ENCODE measurements at places on chromosomes 5 and 9.

DNA sequence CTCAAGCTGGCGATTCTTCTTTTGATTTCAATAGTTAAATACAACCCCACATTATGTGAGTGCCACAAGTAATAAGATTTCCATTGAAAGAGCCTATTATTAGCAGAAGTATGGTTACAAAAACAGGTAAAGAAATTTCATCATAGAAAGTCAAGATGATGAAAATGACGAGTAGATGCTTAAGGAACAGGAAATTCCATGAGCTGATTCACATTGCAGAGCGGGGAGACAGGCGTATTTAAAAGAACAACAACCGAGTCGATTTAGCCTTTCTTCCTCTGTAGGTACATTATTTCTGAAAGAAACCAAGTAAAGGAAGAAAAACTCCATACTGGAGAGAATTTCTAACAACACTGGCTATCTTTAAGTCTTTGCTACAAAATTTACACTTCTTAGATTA is 310.4 kb downstream of the SLF1 start:
- DNase-seq = no peak

DNA sequence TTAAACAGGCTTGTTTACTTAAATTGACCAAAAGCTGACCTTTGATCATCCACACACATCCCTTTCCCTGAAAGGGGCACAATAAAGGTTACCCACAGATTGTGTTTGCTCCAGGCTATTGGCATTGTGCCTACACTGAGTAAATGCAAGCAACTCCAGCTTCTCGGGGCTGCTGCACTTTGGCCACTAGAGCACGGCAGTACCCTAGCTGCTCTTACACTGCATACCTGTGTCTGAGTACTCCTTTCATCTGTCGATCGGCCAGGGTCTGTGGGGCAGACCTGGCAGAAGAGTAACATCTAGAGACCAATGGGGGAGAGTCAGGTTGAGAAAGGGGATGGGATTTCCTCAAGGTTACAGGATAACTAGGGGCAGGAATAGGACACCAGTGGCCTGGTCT is 281.9 kb upstream of the NMUR2 start:
- DNase-seq = no peak

DNA sequence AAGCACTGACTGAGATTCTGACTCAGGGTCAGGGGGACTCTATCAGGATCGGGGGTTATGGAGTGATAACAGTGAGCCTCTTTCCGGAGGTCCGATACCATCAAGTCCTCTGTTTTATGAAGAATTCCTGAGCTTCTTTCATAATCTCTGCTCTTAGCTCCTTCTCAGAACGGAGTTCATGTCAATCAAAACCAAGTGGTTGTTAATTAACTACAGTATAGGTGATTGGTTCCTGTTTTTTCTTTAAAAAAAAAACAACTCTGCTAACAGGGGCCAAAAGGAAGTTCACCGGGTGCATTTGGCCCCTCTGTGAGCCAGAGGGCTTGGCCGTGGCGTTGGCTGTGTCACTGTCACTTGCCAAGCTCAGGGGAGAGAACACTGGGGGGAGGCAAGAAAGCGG is 4.0 kb downstream of the GFI1B start:
- no peak for DNase-seq

DNA sequence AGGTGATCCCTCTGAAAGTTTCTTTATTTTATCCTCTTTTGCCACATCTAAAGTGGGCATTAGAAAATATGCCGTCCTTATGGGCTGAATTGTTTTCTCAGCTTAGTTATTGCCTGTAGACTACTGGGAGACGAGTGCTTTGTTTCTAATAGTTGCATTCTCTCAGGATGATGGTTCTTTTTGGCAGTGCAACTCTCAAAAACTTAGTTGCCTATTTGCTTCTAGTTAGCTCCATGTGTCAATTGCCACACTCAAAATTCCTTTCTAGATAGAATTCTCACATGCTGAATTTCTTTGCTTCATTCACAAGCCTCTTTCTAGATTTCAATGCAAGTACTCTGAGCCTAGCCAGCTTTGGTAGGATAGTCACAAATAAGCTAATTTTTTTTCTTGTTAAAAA is 155.5 kb downstream of the FGF10 start:
- DNase-seq = no peak

- peak; percentile 28 for DNase-seq
Measured at GRCh38 chr5:116137544-116138378, 52.9 kb downstream of the COMMD10 start.

- DNase-seq = no peak
Measured at GRCh38 chr5:55603922-55604321, 69.2 kb upstream of the PLPP1 start.

GRCh38 chr9:84563691-84564090 is 105.8 kb upstream of the NTRK2 start:
- DNase-seq = no peak

DNA sequence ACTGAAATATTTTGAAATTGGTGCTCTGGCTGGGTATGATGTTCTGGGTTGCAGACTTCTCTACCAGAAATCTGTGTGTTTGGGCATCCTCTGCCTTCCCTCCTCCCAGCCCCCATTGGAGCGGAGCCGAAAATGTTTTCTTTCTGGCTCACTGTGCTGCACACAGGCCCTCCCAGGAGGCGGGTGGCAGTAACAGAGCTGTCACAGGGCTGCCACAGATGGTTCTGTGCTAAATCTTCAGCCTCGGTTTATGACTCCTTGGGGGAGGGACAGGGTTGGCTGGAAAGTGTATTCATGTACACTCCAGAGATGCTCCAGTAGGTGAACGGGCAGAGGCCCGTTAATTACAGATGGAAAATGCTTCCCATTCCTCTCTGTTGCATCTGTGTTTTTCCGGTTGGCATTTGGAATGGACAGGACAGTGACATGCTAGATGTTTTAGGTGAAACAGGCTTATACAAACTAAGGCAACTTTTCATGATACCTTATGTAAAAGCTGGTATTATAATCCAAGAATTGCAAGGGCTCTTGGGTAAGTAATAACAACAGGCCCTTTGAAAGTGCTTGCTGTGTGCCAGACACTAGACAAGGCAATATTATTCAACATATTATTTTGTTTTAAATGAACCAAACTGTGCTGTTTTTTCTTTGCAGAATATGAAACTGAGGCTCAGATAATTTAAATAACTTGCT is 180.2 kb downstream of the ADCY2 start:
- DNase-seq = no peak

GRCh38 chr9:128025736-128026135 is 41.4 kb downstream of the NAIF1 start:
- no peak for DNase-seq

- no peak for DNase-seq
Measured at GRCh38 chr9:75429531-75430475, 341.5 kb downstream of the OSTF1 start.

GRCh38 chr9:95808011-95808410 is 67.5 kb upstream of the ERCC6L2 start:
- no peak for DNase-seq

GRCh38 chr5:143045062-143045461 is 274.9 kb downstream of the ARHGAP26 start:
- DNase-seq = no peak

- DNase-seq = no peak
Measured at GRCh38 chr5:146877178-146877681, 1.3 kb downstream of the PPP2R2B start.

DNA sequence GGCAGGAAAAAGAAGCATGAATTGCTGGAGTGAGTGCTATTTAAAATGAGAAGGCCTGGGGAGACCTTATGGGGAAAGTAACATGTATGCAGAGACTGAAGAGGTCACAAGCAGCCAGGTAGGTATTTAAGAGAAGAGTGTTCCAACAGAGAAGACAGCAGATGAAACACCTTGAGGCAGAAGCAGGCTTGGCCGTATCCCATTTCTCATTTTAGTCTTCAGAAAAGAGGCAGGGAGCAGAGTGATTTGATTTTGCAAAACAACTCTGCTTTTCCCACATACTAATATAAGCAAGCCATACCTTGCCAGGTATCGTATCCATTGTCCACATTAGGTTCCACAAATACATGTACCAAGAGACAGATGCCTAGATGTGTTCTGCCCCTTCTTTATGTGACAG is 244.3 kb downstream of the ASTN2 start:
- DNase-seq = no peak

GRCh38 chr9:131669269-131670157 is 70.4 kb downstream of the RAPGEF1 start:
- DNase-seq = peak; percentile 17

- no peak for DNase-seq
Measured at GRCh38 chr5:146059460-146060220, 45.7 kb downstream of the PLAC8L1 start.

- DNase-seq = no peak
Measured at GRCh38 chr5:103801681-103802080, 239.1 kb upstream of the NUDT12 start.

- DNase-seq = no peak
Measured at GRCh38 chr5:149528281-149529060, 22.8 kb downstream of the CSNK1A1 start.

DNA sequence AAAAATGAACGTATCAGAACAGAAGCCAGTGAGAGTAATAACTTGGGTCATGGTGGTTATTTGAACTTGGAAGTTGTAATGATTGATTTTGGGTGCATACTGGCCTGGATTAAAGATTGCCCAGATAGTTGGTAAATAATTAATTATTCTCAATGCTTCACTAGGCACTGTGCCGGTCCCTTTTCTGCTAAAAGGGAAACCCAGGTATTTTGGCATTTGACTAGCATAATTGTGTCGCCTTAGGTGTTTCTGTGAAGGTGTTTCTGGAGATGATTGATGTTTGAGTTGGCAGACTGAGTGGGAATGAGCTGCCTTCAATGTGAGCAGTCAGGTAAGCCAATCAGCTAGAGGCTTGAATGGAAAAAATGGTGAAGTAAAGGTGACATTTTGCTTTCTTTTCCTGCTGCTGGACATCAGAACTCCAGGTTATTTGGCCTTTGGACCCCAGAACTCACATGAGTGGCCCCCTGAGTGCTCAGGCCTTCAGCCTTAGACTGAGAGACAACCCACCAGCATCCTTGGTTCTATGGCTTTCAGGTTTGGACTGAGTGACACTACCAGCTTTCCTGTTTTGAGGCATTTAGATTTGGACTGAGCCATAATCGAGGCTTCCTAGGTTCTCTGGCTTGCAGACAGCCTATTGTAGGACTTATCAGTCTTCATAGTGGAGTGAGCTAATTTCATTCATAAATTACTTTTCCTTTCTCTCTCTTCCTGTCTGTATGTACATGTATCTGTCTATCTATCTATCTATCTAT is 120.7 kb upstream of the PAPPA start:
- no peak for DNase-seq

- DNase-seq = no peak
Measured at GRCh38 chr5:112077180-112077579, 320.2 kb upstream of the NREP start.

- no peak for DNase-seq
Measured at GRCh38 chr5:169511708-169512107, 71.9 kb upstream of the SPDL1 start.

DNA sequence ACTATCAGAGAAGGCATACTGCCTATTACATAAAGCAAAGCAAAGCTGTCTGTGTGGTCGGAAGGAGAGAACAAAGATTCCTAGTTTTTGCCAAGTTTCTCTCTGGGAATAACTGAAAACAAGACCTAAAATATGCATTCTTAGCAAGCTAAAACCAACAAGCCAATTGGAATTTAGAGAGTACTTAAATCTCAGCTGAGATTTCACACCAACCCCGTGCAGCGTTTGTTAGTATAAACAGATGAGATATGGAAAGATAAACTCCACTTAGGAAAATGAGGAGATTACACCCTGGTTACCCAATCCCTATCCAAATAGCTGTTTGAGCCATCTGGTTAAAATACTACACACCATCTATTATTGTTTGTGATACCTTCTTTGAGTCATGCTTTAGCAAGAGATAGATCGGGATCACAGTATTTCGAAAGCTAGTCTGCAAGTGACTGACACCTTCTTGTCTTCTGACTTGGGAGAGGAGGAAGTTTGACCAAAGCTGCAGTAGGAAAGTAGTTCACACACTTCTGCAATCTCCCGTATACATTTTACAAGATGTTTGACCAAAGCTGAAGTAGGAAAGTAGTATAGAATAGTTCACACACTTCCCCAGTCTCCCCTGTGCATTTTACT is 18.2 kb downstream of the FAF2 start:
- DNase-seq = no peak

DNA sequence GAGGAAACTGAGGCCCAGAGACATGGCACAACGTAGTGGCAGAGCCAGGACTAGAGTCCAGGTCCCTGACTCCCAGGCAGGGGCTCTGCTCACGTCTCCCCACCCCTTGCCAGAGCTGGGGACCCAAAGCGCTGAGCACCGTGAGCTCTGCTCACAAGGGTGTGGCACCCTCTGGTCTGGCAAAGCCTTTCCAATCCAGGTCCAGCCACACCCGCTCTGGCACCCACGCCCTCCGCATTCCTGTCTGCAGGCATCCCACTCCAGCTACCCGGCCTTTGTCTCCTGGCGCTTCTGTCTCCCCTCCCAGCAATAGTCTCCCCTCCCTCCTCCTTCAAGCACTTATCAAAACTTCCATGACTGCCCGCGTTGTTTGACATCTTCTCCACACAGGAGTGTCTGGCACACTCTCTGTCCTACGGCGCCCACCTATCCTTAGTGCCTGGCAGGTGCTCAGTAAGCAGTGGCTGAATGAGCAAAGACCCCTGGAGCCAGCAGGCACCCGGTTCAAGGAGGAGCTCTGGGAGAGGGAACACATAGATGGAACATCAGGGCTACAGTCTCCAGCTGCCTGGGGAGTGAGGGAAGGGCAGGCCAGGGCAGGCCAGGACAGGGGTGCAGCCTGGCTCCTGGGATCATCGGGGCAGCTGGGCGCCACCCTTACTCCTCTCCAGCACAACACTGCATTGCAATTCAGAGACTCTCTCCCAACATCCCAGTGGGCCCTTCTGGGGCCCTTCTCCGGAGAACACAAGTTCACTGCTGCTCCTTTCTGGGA is 12.0 kb downstream of the HIGD2A start:
- no peak for DNase-seq

GRCh38 chr9:110246214-110246613 is 10.1 kb downstream of the TXN start:
- no peak for DNase-seq

- no peak for DNase-seq
Measured at GRCh38 chr5:86354664-86355063, 263.1 kb upstream of the COX7C start.

- no peak for DNase-seq
Measured at GRCh38 chr5:54390015-54390414, 65.5 kb upstream of the HSPB3 start.

GRCh38 chr5:172417130-172417841 is 37.0 kb downstream of the SH3PXD2B start:
- DNase-seq = no peak

DNA sequence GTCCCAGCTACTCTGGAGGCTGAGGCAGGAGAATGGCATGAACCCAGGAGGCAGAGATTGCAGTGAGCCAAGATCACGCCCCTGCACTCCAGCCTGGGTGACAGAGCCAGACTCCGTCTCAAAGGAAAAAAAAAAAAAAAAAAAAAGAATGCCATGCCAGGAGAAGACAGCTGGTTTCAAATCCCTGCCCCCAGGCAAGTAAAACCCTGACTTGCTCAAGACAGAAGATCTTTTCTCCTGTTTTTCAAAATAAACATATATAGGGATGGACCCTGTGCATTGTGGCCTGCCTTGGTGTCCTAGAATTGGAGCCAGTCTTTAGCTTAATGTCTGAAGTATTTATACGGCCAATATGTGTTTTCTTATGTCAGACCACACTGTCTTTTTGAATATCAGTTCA is 177.1 kb downstream of the NR3C1 start:
- DNase-seq = no peak

- DNase-seq = no peak
Measured at GRCh38 chr5:66224773-66225553, 80.9 kb downstream of the SREK1 start.

- DNase-seq = no peak
Measured at GRCh38 chr5:131068893-131069643, 96.0 kb downstream of the HINT1 start.

- no peak for DNase-seq
Measured at GRCh38 chr5:133154274-133155075, 102.7 kb downstream of the HSPA4 start.

All from DMS79 (cell line).